ENCODE measurements at places on chromosomes 7 and 10.
A peak's percentile ranks its signal among the peaks of the same experiment; 100 is the strongest.

DNA sequence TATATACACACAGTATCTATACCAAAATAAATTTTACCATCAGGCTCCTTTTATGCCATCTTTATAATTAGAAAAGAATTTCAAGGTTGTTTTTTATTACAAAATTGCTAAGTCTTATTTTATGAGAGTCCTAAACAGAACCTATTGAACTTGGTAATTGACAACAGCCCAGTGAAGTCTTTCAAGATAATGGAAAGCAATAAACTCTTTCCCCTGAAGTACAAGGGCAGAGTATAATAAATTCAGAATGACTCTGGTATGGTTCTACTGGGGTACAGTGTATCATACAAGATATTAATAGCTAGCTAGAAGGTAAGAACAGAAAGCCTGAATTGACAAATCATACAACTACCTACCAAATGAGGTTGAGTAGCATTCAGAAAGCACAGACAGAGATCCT lies 26.2 kb upstream of the CUBN start:
- DNase-seq: no peak

DNA sequence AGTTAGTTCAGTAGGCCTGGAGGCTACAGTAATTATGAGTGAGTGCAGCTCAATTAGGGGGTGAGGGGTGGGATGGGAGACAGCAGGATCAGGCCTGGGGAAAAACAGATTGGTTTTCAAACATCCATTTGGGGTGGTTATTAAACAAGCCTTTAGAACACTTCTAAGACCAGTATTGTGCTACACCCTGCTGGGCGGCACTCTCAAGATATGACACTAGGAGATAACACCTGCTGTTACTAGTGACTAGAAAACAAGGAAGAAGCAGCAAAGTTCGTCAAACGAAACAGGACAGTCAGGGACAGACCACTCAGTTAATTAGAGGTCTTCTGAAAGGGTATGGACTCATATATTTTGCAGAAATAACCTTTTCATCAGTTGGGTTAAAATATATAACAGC lies 353.6 kb downstream of the PTEN start:
- no peak for DNase-seq

DNA sequence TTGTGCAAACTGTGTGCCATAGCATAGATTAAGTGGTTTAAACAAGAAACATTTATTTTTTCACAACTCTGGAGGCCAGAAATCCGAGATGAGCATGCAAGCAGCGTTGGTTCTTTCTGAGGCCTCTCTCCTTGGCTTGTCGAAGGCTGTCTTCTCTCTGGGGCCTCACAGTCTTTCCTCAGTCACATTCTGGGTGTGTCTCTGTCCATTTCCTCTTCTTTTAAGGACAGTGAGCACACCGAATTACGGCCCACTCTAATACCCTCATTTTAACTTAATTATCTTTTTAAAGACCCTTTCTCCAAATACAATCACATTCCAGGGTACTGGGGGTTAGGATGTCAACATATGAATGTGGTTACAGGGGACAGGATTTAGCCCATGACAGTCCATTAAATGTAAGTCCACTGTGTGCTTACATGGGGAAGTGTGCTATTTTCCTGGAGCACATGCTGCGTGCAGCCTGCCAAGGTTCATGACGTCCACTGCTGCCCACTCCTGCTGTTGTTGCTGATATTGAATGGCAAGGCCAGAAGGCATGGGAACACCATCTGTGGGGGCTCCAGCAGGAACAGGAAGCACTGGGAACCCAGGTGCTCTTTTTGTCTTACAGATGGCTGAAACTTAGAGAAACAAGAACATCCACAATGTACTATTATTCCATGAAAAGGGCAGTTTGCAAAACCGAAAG lies 365.5 kb downstream of the GALNT17 start:
- no peak for DNase-seq

- peak; percentile 71 for DNase-seq
These were observed 760 bp downstream of the CBX3 start for GRCh38 chr7:26202019-26202990.

GRCh38 chr7:44073664-44074348 lies 8.4 kb upstream of the PGAM2 start:
- peak; percentile 77 for DNase-seq

DNA sequence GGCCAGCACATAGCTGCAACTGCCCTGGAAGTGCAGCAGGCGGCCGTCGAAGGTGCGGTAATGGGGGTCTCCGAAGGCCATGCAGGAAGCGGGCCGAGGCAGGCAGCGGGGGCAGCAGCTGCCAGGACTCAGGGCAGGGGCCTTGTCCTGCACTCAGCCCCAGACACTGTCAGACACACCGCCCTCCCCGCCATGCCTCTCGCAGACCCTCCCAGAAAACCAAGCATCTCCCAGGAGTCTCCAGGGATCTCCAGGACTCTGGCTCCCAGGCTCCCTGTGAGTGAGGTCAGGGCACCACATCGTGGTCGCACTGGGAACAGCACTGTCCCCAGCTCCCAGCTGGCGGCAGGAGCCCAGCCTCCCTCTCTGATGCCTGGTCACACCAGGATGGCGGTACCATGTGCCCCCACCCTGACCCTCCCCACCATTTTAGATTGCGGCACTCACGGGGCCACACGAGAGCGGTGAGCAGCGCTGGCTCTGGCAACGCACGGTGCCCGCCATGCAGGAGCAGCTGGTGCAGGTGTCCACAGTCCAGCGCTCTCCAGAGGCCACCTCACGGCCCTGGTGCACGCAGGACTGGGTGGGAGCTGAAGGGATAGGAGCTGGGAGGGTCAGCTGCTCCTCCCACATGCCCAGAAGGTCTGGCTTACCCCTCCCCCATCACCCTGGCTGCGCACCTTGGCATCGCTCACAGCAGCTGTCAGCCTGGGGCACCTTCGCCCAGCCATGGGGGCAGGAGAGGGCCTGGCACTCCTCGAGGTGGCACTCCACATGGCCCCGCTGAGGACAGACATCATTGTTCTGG lies 17.5 kb downstream of the ATP6V1F start:
- DNase-seq: peak; percentile 66

DNA sequence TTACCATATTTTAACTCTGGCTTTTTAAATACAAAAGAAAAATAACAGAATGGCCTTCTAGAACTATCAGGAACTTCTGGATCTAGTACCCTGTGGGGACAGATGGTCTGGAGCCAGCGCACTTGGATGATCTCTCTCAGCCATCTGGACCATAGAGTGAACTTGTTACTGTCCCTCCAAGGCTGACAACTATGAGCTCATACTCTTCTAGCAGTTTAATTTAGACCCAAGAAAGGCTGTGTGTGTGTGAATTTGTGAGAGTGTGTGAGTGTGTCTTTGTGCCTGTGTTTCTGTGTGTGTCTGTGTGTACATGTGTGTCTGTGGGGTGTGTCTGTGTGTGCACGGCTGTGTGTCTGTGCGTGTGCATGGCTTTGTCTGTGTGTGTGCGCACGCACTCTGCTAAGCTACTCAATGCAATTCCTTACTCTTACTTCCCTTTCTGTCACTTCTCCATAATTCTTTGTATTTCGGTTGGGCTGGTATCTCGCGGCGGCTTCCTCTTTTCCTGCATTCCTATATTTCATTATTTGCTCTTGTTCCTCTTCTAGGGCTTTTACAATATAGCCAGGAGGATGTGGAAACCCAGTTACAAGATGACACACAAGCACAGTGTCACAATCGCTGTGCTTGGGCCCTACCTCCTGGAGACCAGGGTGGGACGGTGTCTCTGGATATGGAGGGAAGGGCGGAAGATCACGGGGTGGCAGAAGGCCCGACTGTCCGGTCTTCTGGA lies 51.9 kb downstream of the IKZF1 start:
- peak; percentile 17 for DNase-seq

- DNase-seq: no peak
These were observed 7.8 kb downstream of the ZNF862 start for GRCh38 chr7:149846021-149846420.

DNA sequence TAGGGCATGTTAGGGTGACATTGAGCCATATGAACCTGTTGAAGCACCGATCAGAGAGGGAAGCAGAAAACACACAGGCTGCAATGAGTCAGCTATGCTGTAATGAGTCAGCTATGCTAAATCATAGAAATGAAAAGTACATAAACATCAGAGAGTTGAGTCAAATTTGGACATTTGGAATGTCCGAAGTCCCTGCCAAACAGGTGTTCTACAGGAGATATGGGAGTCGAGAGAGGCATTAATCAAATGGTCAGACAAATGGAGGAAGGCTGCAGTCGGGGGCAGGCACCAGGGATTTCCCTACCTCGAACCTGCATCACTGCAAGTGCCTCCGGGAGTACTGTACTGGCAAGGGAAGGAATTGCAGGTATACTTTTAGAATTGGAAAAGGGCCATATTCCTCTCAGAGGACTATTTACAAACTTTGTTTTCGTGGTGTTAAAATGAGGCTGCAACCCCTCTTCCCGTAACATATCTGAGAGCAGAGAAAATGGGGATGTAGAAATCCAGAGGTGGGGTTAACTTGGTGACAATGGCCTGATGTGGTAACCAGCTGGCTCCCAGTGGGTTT lies 8.8 kb upstream of the ZC3HAV1 start:
- DNase-seq: no peak

DNA sequence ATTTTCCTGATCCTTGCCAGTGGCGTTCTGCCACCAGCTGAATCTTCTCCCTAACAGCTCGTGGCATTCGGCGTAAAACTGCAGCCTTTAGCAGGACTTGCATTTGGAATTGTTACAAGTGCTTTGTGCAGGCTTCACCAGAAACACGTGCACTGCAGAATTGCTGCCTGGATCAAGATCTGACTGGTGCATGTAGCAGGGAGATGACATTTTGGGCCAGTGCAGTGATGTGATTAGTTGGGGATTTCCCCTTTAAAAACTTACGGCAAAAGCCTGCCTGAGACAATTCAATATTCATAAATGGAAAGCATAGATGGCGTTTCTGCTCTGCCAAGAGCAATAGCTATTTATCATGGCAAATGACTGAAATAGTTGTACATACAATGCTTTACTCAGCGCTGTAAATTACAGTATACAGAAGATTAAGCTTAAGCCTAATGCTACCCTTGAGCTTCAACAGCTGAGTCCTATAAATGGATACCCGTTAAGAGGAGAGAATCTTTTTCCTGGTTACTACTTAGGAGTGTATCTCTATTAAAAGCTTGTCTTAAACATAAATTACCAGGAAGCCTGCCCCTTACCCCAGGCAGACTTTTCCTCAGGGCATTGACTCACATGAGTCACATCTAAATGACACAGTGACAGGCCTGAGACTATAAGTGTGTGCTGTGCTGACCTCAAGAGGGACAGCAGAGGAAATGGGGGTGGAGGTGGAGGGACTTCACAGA lies 106.3 kb downstream of the ATXN7L1 start:
- DNase-seq: no peak

DNA sequence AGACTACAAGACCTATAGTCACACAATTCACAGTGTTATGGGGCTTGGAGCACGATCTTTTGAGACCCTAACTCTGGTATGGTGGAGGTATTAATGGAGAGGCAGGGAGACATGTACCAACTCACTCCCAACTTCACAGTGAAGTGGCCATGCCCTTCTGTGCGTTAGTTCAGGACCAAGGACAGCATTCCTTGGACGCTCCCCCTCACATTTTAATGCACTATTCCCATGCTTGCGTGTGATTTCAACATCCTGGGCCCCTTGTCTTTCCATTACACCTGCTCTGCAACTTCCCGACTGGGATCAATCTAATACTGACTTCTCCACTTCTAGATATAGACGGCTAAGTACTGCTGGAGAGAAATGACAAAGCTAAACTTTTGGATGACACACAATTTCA lies 72.7 kb downstream of the PLCE1 start:
- no peak for DNase-seq

GRCh38 chr10:87654212-87654611 lies 5.5 kb upstream of the PAPSS2 start:
- DNase-seq: no peak

DNA sequence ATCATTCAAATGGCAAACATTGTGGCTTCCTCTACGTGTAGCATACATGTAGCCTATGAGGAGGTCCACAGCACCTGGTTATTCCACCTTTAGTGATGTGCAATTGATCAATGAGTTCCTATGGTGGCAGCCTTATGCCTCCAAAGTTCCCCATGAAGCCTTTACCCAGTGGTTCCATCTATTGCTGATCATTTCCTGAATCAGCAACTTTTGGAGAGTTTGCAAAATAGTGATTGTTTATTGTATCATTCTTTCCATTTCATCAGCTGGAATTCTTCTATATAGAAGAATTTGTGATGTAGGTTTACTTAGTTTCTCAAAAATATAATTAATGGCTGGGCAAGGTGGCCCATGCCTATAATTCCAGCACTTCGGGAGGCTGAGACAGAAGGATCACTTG lies 380.2 kb upstream of the MKI67 start:
- no peak for DNase-seq

GRCh38 chr7:137968890-137969289 lies 33.0 kb downstream of the CREB3L2 start:
- no peak for DNase-seq

GRCh38 chr10:124468624-124469023 lies 7.0 kb downstream of the LHPP start:
- DNase-seq: no peak

DNA sequence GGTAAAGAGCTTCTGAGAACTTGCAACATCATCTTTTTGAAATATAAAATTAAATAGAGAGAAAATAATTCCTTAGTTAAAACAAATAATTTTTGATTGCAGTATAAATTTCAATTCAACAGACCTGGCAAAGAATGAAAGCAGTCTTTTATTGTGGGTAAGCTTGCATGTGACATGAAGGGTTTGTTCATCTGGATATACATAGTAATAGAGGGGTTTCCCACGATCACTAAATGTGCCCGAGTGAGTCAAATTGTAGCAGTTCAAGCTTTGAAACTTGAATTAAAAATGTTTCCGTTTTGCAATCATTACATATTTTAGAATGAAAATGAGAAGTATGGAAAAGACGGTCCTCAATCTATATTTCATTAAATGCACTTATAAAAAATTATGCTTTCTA lies 658.4 kb upstream of the MBL2 start:
- DNase-seq: no peak

GRCh38 chr10:69797959-69798358 lies 3.7 kb upstream of the COL13A1 start:
- DNase-seq: no peak

Data from substantia nigra (tissue), 51 donors.